Activated naive CD4-positive, alpha-beta T cell treated with anti-CD3 and anti-CD28 coated beads for 36 hours (primary cell): ENCODE measurements at places on chromosomes 1 and 21.

GRCh38 chr1:79124756-79125155, 118.2 kb upstream of the ADGRL4 start:
- DNase-seq: no peak

DNA sequence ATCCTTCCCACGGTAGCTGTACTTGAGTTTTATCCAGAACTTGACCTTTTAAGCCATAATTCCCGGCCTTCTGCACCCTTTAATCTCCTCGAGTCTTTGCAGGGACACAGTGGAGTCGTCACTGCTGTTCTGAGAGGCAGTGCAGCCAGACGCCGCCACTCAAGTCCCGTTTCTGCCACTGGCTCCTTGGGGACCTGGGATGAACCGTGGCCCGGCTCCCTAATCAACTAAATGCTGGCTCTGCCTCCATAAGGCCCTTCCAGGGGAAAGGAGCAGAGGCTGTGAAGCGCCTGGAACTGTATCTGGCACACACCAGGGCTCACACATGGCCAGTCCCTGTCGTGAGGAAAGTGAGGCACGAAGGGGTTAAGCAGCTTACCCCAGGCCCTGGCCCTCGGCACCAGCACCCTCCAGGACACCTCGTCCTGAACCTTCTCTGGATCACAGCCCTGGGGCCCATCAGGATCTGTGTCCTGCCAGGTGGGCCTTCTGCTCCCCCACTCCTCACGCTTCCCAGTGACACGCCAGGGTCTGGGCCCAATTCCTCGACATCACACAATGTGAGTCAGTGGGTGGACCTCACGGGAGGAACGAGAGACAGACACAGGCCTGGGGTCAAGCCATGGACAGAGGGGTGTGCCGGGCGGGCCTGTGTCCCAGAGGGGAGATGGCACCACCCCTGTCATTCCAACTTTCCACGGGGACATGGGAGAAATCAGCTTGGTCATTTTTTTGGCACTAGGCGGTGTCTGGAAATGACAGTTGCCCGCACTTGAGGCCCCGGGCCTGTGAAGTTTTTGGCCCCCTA, 23.5 kb upstream of the C1orf174 start:
- DNase-seq: no peak

DNA sequence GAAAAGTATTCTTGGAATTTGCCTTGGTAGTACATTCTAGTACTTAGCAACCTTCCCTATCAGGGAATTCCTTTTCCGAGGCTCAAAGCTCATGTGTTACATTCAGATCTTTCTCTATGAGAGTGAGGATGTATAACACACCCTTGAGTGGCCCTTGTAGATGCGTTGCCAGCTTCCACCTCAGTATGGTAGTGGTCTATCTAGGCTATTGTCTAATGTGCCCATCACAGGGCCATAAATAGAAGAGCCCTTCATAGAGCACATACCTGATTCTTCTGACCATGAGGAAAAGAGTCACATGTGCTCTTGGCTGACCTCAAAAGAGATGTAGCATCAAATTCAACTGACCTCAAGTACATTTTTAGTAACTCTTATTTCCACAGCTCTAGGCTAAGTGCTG, 14.0 kb upstream of the ZC3H11B start:
- no peak for DNase-seq

GRCh38 chr1:208683141-208683540, 439.0 kb upstream of the PLXNA2 start:
- no peak for DNase-seq

- DNase-seq: no peak
These were observed 5.5 kb upstream of the PIK3R3 start for GRCh38 chr1:46137916-46138315.

GRCh38 chr1:204465546-204466415, 28.8 kb downstream of the PIK3C2B start:
- DNase-seq: no peak

GRCh38 chr1:35191429-35192055, 1.4 kb downstream of the SFPQ start:
- no peak for DNase-seq

GRCh38 chr1:207006914-207007313, 25.6 kb downstream of the C1orf116 start:
- no peak for DNase-seq

GRCh38 chr1:170049176-170049800, 25.2 kb downstream of the KIFAP3 start:
- DNase-seq: no peak

DNA sequence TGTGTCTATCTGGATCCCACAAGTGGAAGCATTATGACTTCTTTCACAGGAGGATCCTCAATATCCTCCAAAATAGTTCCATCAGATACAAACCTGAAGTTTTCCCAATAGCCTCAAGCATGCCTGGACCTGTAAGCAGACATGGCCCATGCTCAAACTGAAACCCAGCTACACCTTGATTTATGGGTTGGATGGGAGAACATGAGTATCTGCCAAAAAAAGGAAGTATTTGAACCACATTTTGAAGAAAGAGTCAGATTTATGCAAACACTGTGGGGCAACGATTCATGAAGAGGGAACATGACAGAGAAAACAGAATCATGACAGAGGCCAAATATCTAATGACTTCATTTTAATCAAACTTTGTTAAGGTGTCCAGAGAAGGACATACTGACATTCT, 351.0 kb upstream of the NFIA start:
- DNase-seq: no peak

- DNase-seq: peak; percentile 60
These were observed 31.7 kb upstream of the KHDRBS1 start for GRCh38 chr1:31981972-31982371.

DNA sequence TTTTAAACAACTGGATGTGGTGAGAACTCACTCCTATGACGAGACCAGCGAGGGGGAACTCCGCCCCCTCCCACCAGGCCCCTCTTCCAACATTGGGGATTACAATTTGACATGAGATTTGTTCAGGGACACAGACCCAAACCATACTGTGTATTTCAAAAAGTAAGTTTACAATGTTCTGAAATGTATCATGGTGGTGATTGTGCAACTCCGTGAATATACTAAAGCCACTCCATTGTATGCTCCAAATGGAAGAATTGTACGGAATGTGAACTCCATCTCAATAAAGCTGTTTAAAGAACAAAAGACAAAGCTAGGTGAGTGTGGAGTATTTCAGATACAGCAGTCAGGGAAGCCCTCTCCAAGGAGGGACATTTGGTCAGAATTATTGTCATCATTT, 432.1 kb upstream of the VAMP3 start:
- no peak for DNase-seq

GRCh38 chr1:108665067-108665466, 4.2 kb upstream of the HENMT1 start:
- no peak for DNase-seq

- DNase-seq: no peak
These were observed 28.7 kb upstream of the KCNJ15 start for GRCh38 chr21:38228115-38228514.

GRCh38 chr1:41698916-41699860, 214.7 kb upstream of the EDN2 start:
- DNase-seq: no peak

DNA sequence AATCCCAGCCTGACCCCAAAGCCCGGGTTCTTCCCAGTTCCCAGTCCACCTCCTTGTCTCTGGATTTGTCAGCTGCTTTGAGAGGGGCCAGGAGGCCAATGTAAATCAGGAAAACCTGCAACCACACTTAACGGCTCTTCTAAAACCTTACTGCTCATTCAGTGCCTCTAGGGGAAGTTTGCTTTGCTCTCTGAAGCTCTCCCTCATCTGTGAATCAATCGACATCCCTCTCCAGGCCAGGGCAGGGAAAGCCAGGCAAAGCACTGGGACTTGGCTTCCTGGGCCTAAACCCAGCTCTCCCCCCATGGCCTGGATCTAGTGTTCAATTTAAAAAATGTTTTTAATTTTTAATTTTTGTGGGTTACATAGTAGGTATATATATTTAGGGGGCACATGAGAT, 9.3 kb downstream of the NKAIN1 start:
- DNase-seq: no peak

GRCh38 chr21:45525153-45525909, 16.9 kb downstream of the SLC19A1 start:
- no peak for DNase-seq
